Stimulated activated CD8-positive, alpha-beta memory T cell treated with anti-CD3 and anti-CD28 coated beads, Interleukin-7, amount 100 ng/mL, for 48 hours (primary cell): ENCODE measurements at places on chromosomes 6 and 20.

- no peak for DNase-seq
Measured at GRCh38 chr20:35187584-35188190, 15.8 kb downstream of the PROCR start.

GRCh38 chr6:147065786-147066185 lies 138.4 kb upstream of the STXBP5 start:
- no peak for DNase-seq

DNA sequence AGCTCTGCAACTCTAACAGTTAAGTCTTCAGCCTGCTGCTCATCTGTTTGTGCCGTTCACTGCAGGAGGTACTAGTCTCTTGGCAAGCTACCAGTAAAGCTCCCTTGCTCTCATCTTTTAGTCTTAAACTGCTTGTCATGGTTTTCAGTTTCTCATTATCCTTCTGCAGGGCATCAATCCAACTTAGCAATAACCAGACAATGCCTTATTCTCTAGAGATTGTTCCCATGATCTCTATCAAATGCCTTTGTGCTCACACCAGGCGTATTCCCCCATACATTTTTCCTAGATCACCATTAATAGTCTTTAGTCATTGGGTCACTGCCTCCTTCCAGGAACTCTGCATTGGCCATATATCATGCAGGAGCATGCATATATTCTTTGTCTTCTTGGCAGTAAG lies 171.3 kb downstream of the GRM1 start:
- DNase-seq: no peak

GRCh38 chr6:45532721-45533210 lies 155.0 kb upstream of the SUPT3H start:
- no peak for DNase-seq

- no peak for DNase-seq
Measured at GRCh38 chr20:31560094-31560745, 44.9 kb upstream of the ID1 start.

- DNase-seq: no peak
Measured at GRCh38 chr6:52582446-52582845, 5.6 kb upstream of the TRAM2 start.

- DNase-seq: no peak
Measured at GRCh38 chr20:38190936-38191371, 25.9 kb upstream of the TGM2 start.

DNA sequence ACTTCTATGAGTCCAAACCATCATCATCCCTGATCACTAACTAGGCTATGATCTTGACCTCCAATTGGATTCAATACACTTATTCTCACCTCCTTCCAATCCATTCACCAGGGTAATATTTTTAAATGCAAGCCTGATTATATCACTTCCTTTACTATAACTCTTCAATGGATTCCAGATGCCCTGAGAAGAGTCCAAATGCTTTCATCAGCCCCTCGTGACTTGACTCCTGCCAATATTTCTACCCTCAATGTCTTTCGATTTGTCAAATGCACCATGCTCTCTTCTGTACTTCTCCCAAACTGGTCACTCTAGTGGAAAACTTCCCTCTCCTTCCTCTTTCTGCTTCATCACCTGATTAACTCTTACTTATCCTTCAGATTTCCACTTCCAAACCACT lies 70.8 kb downstream of the CD164 start:
- no peak for DNase-seq

GRCh38 chr6:157556671-157557430 lies 175.9 kb downstream of the ZDHHC14 start:
- DNase-seq: no peak

- DNase-seq: no peak
Measured at GRCh38 chr6:150258381-150258780, 110.4 kb upstream of the IYD start.

- DNase-seq: no peak
Measured at GRCh38 chr20:59821201-59821600, 112.2 kb downstream of the SYCP2 start.

- no peak for DNase-seq
Measured at GRCh38 chr6:30022189-30022588, 38.9 kb upstream of the POLR1H start.

DNA sequence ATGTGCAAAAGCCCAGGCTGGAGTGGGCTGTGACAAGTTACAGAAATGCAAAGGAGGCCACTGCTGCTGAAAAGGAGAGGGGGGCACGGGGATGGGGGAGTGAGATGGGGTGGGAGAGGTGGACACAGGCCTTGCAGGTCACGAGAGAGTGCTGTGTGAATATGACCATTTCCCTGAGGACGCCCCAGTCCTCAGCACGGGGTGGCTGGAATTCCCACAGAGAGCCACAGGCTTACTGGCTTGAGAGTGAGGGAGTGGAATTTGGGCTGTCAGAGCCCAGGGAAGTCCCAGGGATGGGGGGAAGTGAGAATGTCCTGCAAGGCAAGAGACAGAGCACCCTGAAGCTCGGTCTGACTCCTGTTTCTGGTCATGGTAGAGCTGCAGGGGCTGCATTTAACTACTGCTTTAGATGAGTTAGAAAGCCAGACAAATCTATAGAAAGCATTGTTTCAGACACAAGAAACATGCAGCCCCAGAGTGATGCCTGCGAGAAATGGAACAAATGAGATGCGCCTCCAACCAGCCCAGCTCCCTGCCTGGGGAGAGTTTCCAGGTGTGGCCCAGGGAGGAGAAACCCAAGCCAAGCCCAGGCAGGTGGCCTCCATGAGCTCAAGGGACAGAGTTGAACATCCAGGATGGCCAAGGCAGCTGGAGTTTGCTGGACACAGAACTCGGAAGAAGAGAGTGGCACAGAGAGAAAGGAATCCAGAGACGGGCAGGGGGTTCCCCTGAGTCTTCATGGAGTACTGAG lies 30.5 kb downstream of the NPEPL1 start:
- no peak for DNase-seq

DNA sequence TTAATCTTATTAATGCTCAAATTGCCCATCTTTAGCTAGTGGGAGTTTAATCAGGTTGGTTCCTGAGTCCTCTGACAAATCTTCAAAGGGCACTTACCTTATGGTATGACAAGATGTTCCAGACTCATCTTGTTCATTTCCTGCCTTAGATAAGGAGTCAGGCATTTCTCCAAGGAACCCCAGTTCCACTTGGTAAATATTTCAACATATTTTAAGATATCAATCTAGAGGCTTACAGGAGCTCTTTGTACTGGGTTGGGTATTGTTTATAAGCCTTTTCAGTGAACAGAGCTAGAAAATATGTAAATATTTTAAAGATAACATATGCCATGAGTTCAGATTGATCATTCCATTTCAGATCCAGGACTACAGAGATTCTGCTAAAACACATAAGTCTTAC lies 159.8 kb downstream of the RCAN2 start:
- DNase-seq: no peak

DNA sequence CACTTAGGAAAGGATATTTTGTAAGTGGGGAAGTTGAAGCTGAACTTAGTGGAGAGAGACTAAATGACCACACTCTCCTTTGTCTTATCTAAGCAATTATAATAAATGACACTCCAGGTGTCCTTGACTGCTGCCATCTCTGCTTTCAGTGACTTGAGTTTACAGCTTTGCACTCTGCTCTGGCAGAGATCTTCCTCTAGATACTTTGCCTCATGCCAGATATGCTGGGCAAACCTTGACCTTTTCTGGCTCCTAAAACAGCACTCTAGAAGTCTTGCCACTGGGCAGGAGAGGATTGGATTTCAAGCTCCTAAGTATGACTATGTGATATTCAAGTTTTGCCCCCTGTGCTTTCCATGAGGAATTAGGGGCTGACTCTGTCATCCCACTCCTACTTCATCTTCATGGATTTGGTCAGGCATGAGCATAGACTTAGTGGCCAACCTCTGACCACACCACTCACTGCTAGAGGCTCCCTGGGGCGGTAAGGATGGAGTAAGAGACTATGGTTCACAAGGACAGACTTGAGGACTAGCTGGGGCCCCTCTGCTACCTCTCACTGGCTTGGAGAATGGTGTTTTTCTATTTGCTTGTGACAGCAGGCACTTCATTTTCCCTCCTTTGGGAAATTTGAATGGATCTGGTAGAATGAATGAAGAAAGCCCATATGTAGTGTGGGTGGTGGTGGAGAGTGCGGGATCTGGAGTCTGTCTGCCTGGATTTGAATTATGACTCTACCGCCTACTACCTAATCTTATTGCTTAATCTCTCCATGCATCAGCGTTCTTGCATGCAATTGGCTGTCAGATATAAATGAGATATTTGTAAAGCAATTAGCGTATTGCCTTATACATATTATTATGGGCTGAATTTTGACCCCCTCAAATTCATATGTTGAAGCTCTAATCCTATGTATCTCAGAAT lies 191.4 kb downstream of the REV3L start:
- DNase-seq: no peak

DNA sequence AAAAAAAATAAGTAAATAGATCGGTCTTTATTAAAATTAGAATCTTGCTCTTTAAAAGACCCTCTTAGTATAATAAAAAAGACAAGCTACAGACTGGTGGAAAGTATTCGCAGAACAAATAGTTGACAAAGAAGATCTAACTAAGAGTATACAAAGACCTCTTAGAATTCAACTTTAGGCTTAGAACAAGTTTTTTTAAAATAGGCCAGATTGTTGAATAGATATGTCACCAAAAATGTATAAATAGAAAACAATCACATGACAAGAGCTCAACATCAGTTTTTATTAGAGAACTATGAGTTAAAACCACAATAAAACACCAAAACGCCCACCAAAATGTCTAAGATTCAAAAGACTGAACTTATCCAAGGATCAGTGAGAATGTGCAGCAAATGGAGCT lies 632.7 kb upstream of the PTCHD4 start:
- DNase-seq: no peak

DNA sequence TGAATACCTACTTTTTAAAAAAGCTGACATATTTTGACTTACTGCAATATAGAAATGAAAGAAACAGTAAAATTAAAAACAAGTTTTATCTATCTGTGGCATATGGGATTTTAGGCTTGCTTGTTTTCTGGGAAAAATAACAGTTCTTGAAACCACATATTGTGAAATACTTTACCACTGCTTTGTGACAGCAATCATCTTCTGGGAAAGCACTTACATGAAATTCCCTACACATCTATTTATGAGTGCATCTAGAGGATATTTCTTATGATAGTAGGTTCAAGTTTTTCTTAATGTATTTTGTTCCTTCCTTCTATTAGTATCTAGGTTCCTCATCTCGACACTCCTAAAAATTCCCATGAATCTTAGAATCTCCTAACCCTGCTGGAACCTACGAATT lies 75.2 kb downstream of the STXBP5 start:
- no peak for DNase-seq

- DNase-seq: no peak
Measured at GRCh38 chr6:81693266-81693665, 59.2 kb downstream of the TENT5A start.

- no peak for DNase-seq
Measured at GRCh38 chr20:46581391-46581790, 30.9 kb upstream of the OCSTAMP start.

DNA sequence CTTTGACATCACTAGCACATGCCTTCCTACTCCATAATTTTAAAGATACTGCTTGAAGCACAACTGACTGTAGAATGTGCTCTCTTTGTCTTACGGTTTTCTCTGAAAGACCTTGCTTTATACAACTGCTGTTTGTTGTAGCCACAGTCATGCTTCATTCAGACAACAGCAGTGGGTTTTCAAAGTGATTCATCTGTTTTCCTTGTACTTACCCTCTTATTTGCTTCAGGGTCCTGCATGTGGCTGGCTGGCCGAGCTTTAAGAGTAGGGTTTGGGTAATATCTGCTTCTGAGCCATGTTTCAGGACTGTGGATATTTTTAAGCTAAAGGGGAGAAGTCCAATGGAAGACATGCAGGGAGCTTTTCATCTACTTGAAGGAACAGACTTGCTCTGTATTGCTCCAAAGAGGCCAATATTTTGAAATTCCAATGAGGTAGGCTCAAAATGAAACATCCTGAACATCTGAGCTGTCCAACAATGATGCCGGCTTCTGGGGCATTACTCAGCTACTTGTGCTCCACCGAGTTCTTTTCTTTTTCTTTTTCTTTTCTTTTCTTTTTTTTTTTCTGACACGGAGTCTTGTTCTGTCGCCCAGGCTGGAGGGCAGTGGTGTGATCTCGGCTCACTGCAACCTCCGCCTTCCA lies 160.2 kb upstream of the SGK1 start:
- no peak for DNase-seq

DNA sequence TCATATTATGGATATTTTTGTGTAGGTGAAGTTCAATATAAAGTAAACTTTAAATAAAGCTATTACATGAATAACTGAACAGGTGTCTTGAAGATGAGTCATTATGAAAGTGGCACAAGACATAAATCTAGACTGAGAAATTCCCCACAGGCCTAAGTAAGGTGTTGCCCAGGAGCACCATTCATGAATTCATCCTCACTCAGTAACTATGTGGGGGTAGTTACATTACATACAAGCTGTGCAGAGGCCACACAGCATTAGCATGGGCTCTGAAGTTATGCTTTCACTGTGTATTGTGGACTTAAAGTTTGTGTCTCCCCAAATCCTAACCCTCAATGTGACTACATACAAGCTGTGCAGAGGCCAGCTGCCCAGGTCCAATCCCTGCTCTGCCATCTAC lies 65.9 kb downstream of the BCAS1 start:
- DNase-seq: no peak

DNA sequence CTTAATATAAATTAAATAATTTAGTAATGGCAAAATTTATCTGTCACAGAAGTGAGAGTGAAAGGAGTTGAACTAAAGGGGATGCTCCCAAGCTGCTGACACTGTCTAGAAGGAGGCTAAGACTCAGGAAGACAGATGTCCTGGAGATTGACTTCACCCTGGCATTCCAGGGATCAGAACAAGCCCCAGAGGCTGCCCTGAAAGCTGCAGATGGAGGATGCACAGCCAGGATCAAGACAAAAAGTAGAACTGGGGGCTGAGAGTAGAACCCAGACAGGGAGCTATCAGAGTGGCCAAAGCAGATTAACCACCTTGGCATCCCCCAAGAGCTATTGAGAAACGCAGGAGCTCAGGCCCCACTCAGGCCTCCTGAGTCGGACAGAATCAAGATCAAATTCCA lies 189.2 kb upstream of the PLCB4 start:
- DNase-seq: no peak

GRCh38 chr6:41093729-41094128 lies 21.0 kb downstream of the NFYA start:
- DNase-seq: no peak

- DNase-seq: no peak
Measured at GRCh38 chr6:71229477-71229876, 59.1 kb upstream of the OGFRL1 start.

DNA sequence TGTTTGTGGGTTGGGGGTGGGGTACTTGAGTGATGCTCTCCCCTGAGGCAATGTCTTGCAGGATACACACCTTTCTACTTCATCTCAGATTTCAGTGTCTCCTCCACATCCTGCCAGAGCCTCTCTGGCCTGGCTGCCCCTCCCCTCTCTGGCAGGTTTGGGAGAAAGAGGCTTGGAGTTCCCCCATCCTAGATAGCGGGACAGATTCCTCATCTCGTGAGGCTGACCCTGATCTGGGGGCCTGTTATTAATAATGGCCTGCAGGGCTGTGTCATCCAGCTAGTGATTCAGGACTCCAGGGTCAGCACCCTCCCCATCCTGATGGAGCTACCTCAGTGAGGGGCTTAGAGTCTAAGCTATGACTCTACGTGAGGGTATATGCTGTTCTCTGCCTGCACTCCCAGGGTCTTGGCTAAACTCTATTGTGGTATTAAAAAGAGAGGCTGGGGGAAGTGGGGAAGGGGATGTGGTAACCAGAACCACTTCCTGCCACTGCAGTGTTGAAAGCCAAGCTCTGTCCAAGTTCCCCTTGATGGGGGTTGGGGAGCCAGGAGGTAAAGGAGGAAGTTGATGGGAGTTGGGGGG lies 3.7 kb upstream of the MMP9 start:
- DNase-seq: no peak

GRCh38 chr6:140012150-140012549 lies 637.7 kb upstream of the CITED2 start:
- DNase-seq: no peak
